H7 (cell line): ENCODE measurements at places on chromosomes 7 and 10. TPM values are rescaled to one million over a fixed set of nuclear protein-coding genes. Genes with fewer than 3 reads are reported as not detected.

DNA sequence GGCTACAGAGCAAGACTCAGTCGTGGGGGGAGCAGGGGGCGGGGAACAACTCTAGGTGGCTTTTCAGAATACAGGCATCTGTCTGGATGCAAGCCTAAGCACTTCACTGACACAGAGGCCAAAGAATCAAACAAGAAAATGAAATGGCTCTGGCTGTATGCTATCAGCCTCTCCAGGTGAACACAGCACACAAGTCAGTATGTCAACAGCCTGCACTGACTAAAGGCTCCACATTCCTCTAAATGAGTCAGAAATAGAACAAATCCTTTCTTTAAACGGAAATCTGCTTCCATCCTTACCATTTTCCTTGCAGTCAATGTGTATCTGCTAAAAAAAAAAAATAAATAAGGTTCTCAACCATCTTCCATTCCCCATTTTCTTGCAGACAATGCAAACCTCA lies 88.3 kb downstream of the ARMH3 start:
- DNase-seq: no peak

GRCh38 chr7:47361746-47362215 lies 220.1 kb downstream of the TNS3 start:
- DNase-seq: no peak

DNA sequence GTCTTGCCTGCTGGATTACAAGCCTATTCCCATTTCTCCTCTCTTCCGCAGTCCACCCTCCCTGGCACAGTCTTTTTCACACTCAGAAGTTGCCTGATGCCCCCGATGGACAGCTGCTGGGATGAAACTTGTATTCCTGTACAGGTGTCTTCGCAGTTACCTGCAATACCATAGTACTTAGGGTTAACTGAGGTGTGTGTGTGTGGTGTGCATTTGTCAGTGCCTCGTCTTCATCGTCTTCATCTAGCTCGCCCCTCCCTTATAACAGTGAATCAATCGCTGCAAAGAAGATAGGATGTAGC lies 11.0 kb downstream of the NXPH1 start:
- peak; percentile 44 for DNase-seq

DNA sequence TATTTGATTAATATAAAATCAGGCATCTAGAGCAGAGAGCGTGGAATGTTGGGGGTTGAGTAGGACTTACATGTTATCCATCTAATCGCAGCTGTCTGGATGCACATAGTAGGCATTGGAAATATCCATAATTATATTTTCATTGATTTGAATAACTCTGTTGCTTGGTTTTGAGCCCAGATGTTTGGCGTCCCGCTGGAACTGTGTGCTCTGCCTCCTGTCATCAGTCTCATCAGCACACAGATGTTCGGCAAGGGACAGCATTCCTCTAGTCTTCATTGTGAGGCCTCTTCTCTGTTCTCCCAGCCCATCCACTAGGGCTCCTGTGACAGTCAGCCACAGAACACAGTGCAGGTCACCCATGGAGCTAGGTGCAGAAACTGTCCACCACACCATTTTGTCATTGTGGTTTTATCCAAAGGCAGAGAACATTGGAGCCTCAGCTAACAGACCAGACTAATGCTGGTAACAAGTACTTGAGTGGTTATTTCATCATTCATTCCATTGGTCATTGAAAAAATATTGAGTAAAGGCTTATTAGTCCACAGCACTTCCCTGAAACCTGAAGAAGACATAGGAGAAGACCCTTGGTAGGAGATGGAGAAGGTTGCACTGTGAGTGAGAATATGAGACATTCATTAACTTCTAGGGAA lies 927.4 kb downstream of the LRMDA start:
- DNase-seq: no peak

GRCh38 chr10:90817128-90817889 lies 40.5 kb downstream of the HTR7 start:
- no peak for DNase-seq

- no peak for DNase-seq
Measured at GRCh38 chr7:98167653-98168052, 43.6 kb upstream of the BHLHA15 start.

Gene TCF7L2
- 10.1 and 12.0 TPM in 2 replicates for total RNA-seq

Gene TSPAN15
- total RNA-seq: 5.0 and 6.5 TPM in 2 replicates

Gene IQUB
- total RNA-seq: 0.07 and 0.15 TPM in 2 replicates

Gene OR13A1
- total RNA-seq: not detected in 2 replicates
